ENCODE measurements at places on chromosomes 6 and 20. TPM values are rescaled to one million over a fixed set of nuclear protein-coding genes. Genes with fewer than 3 reads are reported as not detected.
A peak's percentile ranks its signal among the peaks of the same experiment; 100 is the strongest.

The EFCAB8 gene
- 1.1 TPM for total RNA-seq

The MROH8 gene
- 2.7 TPM for total RNA-seq

The IER3 gene
- total RNA-seq, result 458 TPM

DNA sequence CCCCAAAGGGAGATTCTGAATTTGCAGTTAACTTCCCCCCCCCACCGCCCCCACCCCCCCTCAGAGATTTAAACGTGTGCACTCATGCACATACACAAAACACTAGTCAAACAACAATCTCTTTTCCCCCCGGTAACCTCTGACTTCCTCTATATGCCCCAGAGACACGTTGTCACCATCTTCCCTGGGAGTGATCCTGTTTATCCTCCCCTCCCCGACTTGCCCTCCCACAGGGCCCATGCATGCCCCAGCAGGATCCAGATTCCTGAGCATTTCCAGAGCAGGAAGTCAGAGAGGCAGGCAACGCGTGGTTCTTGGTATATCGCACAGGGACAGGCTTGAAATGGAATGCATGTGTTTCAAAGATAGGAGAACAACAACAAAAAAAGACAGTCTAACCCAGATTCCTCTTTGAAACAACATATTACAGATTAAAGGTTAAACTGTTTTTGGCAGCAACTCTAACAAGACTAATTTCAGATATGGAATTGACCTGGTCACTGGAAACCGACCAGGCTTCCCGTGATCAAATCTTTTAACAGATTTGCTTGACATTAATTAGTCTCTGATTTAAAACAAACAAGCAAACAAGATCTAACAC is 1.3 kb downstream of the BLCAP start:
- peak; percentile 49 for DNase-seq

DNA sequence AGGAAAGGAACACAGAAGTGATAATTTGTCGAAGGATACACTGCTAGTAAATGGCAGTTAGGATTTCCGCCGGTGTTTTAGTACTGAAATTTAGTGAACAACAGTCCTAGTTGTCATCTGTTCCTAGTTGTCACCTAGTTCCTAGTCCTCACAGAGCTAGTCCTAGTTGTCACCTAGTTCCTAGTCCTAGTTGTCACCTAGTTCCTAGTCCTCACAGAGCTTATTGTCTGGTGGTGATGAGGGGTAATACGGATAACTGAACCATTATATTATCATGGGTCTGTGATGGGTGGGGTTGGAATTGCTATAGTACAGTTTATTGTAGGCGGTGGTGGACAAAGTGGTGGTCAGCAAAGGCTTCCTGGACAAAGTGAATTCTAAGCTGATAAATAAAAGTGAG is 1.8 kb downstream of the SNRNP48 start:
- DNase-seq, result no peak

DNA sequence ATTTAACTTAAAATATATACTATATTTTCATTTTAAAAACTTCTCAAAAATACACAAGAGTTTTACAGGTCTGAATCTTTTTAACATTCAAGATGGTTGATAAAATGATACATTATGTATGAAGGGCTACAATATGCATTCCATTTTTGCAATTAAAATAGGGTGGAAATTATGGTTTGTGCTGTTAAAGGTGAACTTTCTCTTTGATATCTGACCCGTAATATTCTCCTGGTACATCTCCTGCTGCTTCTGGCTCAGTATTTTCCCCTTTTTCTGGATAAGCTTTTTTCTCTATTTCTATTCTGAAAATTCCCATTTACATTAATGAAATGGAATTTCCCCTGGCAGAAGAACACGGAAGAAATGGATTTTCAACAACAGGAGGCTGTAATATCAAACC is 27.4 kb upstream of the LCA5 start:
- no peak for DNase-seq

- peak; percentile 38 for DNase-seq
Observed at GRCh38 chr6:161618831-161619454, 345.1 kb upstream of the AGPAT4 start.

Data from Calu3 (cell line).